Neural cell (in vitro differentiated cells): ENCODE measurements at places on chromosomes 7 and 10. TPM values are rescaled to one million over a fixed set of nuclear protein-coding genes. Genes with fewer than 3 reads are reported as not detected.

The RNF32 gene
- 1.8 and 2.6 TPM in 2 replicates for polyA plus RNA-seq

The IL15RA gene
- not detected in 2 replicates for polyA plus RNA-seq

The GJD4 gene
- polyA plus RNA-seq = not detected in 2 replicates

The PDIA4 gene
- polyA plus RNA-seq = 41.8 and 45.6 TPM in 2 replicates

The LHFPL3 gene
- polyA plus RNA-seq = 3.5 and 5.6 TPM in 2 replicates

The PAPSS2 gene
- 0.24 and 0.36 TPM in 2 replicates for polyA plus RNA-seq

The BTBD16 gene
- polyA plus RNA-seq = not detected in 2 replicates

The ODAD2 gene
- polyA plus RNA-seq = not detected in 2 replicates

The IL6 gene
- not detected in 2 replicates for polyA plus RNA-seq

The SCART1 gene
- polyA plus RNA-seq = 4.3 and 6.1 TPM in 2 replicates

The COL28A1 gene
- 1.0 and 1.4 TPM in 2 replicates for polyA plus RNA-seq

The EFCAB10 gene
- 0.58 TPM in 1 of 2 replicates, not detected in the other for polyA plus RNA-seq

The PPP1R9A gene
- 52.8 and 54.1 TPM in 2 replicates for polyA plus RNA-seq

The SAP25 gene
- polyA plus RNA-seq = 0.46 and 0.52 TPM in 2 replicates

The TSPAN33 gene
- polyA plus RNA-seq = 1.7 and 2.5 TPM in 2 replicates

The NCF1 gene
- polyA plus RNA-seq = 0.70 TPM in 1 of 2 replicates, not detected in the other

The ZNF273 gene
- polyA plus RNA-seq = 19.4 and 21.7 TPM in 2 replicates

The HOXA4 gene
- not detected in 2 replicates for polyA plus RNA-seq

The RBP4 gene
- polyA plus RNA-seq = 0.73 and 1.9 TPM in 2 replicates

The CTNNA3 gene
- 0.06 and 0.14 TPM in 2 replicates for polyA plus RNA-seq

The HUS1 gene
- 17.4 and 30.4 TPM in 2 replicates for polyA plus RNA-seq

The PRPS1L1 gene
- polyA plus RNA-seq = not detected in 2 replicates

The ADAM22 gene
- polyA plus RNA-seq = 41.3 and 46.3 TPM in 2 replicates

The UPK3B gene
- polyA plus RNA-seq = 0.88 TPM in 1 of 2 replicates, not detected in the other

The CLDN3 gene
- polyA plus RNA-seq = not detected in 2 replicates

The FOXI2 gene
- polyA plus RNA-seq = not detected in 2 replicates

The EIF5AL1 gene
- 0.08 and 0.21 TPM in 2 replicates for polyA plus RNA-seq

The ZNF716 gene
- not detected in 2 replicates for polyA plus RNA-seq

The SLC35G1 gene
- 3.3 and 3.5 TPM in 2 replicates for polyA plus RNA-seq

The ALOX5 gene
- polyA plus RNA-seq = not detected in 2 replicates

The CDK14 gene
- polyA plus RNA-seq = 25.1 and 29.6 TPM in 2 replicates

The SLC16A9 gene
- 185 and 208 TPM in 2 replicates for polyA plus RNA-seq

The HOXA2 gene
- not detected in 2 replicates for polyA plus RNA-seq

The ZNF239 gene
- 4.2 and 8.2 TPM in 2 replicates for polyA plus RNA-seq

The PALS2 gene
- polyA plus RNA-seq = 3.8 and 3.9 TPM in 2 replicates

The GCK gene
- polyA plus RNA-seq = 7.4 and 9.0 TPM in 2 replicates

The CHRM2 gene
- polyA plus RNA-seq = 0.05 TPM in 1 of 2 replicates, not detected in the other

The GIMAP4 gene
- polyA plus RNA-seq = not detected in 2 replicates

The TRDMT1 gene
- polyA plus RNA-seq = 21.7 and 25.4 TPM in 2 replicates

The GNA12 gene
- 15.5 and 17.2 TPM in 2 replicates for polyA plus RNA-seq

The CDHR1 gene
- 1.9 and 3.3 TPM in 2 replicates for polyA plus RNA-seq

The GPR22 gene
- polyA plus RNA-seq = 44.3 and 64.1 TPM in 2 replicates

The LRIT1 gene
- not detected in 2 replicates for polyA plus RNA-seq

The LRGUK gene
- 3.7 and 4.9 TPM in 2 replicates for polyA plus RNA-seq

The AGR2 gene
- polyA plus RNA-seq = not detected in 2 replicates

The LBX1 gene
- 0.08 TPM in 1 of 2 replicates, not detected in the other for polyA plus RNA-seq
